ENCODE measurements at places on chromosomes 1 and 21.

GRCh38 chr21:14995695-14996490 is 68.9 kb downstream of the NRIP1 start:
- no peak for DNase-seq

- DNase-seq: no peak
These were observed 453 bp downstream of the PABPC4 start for GRCh38 chr1:39576016-39576657.

DNA sequence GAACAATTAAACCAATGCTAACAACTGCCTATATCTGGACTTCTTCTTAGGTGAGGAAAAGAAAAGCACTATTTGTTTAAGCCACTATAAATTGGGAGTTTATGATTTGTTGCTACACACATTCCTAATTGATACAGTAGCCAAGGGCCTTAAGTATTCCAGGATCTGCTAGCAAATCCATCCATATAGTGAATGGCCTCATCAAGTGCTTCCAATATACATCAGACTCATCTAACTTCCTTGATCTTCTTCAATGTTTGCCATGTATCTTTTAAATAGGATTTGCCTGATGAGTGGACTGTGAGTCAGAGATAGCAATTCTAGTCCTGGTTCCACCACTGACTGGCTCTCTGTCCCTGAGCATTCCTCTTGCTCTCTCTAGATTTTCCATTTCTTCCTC is 430.2 kb downstream of the OMA1 start:
- no peak for DNase-seq

DNA sequence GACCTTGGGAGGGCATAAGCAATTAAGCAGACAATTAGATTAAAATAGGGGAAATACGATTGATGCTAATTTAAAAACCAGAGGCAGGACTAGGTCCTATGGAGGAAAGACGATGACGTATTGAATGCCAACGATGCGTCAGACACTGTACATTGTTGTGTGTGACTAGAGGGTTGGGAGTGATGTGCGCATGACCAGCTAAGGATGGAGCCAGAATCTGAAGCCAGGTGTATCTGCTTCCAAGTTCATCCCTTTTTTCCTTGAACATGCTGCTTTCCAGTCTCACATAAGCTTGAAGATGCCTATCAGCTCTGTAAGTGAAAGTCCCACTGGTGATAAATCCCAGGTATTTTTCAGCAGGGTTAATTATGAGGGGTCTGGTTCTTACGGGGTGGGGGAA is 576.2 kb downstream of the MATN1 start:
- DNase-seq: no peak

GRCh38 chr1:45567911-45568310 is 15.9 kb upstream of the NASP start:
- no peak for DNase-seq

Data from cerebellar cortex (tissue), 1 donor.